ENCODE measurements at places on chromosomes 16 and 17.

GRCh38 chr16:88331989-88332920, 50.5 kb upstream of the ZNF469 start:
- DNase-seq, result no peak

- DNase-seq, result no peak
These were observed 15.1 kb downstream of the CDH8 start for GRCh38 chr16:62021161-62021581.

DNA sequence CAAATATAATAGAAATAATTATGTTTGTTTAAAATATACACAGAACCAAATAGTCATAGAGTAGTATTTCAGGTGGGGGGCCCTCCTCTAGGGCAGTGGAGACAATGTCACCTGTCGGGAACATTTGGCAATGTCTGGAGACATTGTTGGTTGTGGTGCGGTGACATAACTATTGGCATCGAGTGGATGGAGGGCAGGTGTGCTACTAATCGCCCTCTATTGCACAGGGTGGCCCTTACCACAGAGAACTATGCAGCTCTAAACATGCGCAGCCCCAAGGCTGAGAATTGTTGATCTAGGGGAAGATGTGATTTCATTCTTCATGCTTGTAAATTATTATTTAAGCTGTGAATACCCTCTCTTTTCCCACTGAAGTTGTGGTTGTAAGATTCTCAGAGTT, 594.0 kb downstream of the WWOX start:
- DNase-seq, result peak; percentile 9

DNA sequence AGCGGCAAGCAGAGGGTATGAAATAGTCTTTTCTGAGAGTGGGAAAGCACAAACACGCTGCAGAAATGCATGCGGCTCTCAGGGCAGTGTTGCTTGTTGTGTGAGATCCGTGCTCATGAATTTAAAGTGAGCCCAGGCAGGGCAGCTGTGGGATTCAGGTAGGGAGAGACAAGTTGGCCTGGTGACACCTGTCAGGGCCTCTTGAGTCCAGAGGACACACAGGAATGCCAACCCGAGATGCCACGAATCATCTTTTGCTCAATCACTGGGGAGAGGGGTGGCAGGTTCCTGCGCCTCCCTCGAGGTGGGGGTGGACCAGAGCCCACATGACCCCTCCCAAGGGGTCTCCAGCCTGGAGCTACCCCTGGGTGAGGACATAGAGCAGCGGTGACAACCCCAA, 211.9 kb downstream of the GSG1L start:
- DNase-seq, result no peak

DNA sequence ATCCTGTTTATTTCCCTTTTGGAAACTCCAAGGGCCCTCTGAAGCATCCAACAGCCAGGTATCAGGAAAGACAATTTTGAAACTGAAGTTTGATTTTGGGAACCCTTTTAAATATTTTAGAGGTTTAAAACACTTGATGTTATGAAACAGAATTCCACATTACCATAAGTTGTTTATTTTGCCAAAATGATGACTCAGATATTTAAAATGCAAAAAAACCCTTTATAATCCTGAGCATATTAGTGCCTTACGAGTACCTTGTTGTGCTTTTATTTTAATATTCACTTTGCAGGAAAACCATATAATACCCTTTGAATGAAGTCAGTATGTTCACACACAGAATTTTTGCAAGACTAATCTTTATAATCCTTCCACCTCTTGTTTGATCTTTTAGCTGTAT, 765.1 kb upstream of the CA10 start:
- no peak for DNase-seq

- no peak for DNase-seq
These were observed 47.1 kb upstream of the MYOCD start for GRCh38 chr17:12618557-12618956.

- DNase-seq, result no peak
These were observed 12.2 kb downstream of the BANP start for GRCh38 chr16:87963400-87963799.

GRCh38 chr17:14845591-14846281, 419.4 kb downstream of the PMP22 start:
- peak; percentile 71 for DNase-seq

- DNase-seq, result no peak
These were observed 161.1 kb downstream of the STX8 start for GRCh38 chr17:9414471-9414870.

- DNase-seq, result no peak
These were observed 110.4 kb downstream of the PITPNC1 start for GRCh38 chr17:67487506-67487905.

DNA sequence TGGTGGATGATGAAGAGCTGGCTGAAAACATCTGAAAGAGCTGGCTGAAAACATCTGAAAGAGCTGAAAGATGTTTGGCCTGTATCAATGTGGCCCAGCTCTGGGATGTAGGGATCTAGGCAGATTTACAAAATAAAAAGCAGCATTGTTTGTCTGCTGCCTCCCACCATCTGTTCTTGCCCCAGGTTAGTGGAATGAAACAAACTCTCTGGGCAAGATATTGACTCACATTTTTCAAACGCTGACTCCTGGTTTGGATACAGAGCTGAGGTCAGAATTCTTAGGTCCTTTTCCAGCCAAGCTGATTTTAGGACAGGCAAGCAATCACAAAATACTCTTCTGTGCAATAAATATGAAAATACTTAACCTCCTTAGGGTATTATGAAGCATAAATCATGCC, 139.0 kb downstream of the STX8 start:
- DNase-seq, result no peak

DNA sequence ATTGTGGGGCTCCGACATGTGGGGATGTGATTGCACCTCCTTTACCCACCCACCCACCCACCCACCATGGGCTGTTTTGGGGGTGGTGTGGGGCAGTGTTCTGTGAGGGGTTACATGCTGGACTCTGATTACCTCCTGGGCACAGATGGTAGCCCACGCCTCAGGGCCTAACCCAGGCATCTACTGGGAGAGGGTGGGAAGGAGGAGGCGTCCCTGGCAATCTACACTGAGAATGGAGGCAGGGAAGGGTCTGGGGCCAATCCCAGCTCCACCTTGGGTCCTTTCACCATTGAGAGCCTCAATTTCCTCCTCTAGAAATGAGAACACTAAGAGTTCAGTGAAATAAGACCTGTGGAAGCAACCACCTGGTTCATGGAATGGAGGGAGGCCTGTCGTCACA, 11.7 kb upstream of the DOK4 start:
- no peak for DNase-seq

GRCh38 chr16:51436742-51437141, 285.7 kb upstream of the SALL1 start:
- DNase-seq, result no peak

- peak; percentile 85 for DNase-seq
These were observed at the start of gene GGA2 for GRCh38 chr16:23510164-23510914. Gene GGA2, minus strand, starts transcription at chr16:23510494. Its CDS starts 83 bp downstream, at chr16:23510411.

GRCh38 chr16:6891496-6891895, 441.1 kb upstream of the RBFOX1 start:
- DNase-seq, result no peak
